HAP-1 (cell line): ENCODE measurements at places on chromosomes 12 and 14.

- no peak for DNase-seq
Measured at GRCh38 chr12:114605918-114606317, 78.1 kb downstream of the TBX3 start.

- no peak for DNase-seq
Measured at GRCh38 chr14:24278424-24278823, 7.0 kb upstream of the RABGGTA start.

DNA sequence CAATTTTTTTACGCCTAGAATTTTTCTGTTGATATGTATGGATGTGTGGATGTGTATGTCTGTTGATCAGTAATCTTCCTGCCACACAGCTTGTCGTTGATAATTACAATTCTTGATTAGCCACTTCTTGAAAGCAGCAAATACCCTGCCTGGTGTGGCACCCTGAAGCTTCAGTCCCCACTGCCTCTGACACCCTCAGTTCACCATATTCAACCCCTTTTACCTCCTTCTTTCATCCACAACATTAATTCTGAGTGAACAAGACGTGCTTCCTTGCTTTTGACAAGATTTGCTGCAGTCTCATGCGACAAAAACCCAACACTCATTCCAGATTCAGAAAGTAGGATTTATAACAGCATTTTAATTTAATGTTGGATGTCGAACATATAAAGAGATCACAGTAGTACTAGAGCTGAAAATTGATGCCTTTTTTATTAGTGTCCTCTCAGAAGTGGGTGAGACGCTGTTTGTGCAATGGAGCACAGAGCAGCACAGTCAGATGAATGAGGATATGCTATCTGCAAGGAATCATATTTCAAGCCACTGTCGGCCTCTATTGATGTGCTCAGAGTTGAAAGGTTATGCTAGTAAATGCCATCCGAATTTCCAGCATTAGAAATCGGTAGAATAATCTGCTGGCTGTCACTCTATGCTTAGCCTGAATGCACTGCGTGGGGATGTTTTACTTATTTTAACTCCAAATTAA is 383.7 kb downstream of the EGLN3 start:
- no peak for DNase-seq

DNA sequence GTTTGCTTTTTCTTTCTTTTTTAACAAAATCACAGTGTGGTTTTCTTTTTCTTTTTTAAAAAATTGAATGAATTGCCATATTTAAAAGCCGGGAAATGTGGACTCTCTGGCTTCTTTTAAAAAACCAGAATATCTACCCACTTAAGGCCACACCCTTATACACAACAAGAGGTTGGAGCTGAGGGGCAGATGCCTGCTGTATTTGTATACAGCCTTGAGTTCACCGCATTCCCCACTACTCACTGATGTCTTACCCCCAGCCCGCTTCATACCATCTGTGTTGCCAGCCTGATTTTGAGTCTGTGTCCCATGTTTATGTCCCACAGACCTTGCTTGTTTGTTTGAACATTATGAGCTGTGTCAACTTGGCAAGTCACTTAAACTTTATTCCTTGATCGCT is 14.3 kb downstream of the JDP2 start:
- no peak for DNase-seq

DNA sequence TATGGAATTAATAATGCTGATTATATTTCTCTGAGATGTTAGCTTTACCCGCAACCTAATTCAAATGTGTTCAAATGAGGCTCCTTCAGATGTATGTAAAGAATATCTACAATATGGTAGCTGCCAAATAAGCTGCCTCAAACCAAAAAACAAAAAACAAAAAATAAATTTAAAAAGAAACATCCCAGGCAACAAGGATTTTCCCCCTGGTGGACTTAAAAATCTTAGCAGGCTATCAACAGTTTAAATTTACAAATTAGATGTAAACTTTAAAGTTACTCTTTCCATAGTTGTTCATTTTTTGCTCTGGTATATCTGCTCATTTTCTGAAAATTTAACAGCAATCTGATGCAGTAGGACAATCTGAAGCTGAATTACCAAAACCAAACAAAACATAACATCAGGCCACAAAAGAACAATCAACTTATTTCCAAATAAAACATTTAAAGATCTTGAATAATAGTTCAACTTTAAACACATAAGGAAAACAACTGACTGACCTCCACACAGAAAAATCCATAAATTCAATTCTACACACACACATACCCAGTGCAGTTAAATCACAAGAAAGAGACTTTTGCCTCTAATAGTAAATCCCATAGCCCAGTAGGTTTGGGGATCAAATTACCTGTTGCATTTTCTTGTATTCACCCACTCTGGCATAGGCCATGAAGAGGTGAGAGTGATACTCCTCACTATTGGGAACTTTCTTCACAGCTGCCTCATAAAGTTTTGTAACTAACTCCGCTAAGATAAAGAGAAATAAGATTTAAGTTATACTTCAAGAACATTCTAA is 21.3 kb downstream of the NAA25 start:
- no peak for DNase-seq

- no peak for DNase-seq
Measured at GRCh38 chr14:101334656-101335055, 226.6 kb upstream of the DIO3 start.

- DNase-seq, result no peak
Measured at GRCh38 chr12:29867823-29868222, 84.1 kb upstream of the TMTC1 start.

DNA sequence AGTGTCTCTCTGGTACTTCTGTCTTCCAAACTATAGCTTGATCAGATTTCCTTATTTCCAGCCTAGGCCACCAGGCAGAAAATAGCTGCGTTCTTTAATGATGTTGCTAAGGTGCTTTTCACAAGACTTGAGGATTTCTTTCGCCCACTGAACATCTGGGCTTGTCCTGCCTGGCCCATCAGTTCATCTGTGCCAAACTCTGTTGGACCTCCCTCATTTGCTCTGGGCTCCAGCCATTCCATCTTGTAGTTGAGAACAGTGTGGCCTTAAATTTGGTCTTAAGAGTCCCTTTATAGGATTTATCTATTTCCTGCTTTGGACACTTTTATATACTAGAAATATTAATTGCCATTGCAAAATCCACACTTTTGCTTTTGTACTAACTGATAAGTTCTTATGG is 109.6 kb downstream of the TTLL5 start:
- DNase-seq, result no peak

GRCh38 chr14:51926449-51926848 is 62.9 kb upstream of the RTRAF start:
- no peak for DNase-seq

DNA sequence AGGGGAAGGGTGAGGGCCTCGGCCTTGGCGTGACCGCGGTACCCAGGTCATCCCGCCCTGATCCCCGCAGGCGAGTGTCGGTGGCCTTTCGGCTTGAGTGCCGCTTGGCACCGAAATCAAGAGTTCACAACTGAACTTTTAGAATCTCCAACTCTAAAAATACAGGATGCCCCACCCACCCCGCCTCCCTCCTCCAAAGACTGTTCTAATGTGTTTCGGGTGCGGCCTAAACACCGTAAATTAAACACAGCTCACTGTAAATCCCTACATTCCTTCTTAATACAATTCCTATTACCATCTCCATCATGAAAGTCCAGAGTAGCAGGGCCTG is 11.4 kb downstream of the SCNN1A start:
- no peak for DNase-seq

DNA sequence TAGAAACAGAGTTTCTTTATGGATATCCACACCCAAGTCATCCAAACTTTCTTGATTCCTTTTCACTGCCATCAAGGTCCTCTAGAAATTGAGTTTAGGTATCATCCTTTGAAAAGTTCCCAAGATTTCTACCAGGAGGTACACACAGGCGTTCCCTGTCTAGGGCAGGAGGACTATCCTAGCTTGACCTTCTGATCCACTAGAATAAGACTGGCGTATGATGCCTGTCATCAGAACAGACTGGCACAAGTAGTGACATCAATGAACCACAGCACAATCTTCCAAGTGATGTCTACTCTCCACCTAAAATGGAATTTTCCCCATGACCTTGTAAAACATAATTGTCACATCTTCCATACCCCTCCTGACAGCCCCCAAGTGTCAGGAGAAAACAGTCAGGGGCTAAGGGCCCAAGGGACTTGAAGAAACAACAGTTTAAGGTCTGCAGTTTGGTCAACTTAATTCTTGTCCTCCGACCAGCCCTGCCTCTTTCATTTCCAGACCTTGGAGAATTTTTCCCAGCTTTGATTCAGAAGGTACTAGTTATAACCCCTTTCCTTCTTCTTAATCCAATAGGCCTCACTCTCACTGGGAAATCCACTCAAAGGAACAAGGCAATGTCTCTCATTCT is 100.7 kb upstream of the FKBP4 start:
- DNase-seq, result no peak

DNA sequence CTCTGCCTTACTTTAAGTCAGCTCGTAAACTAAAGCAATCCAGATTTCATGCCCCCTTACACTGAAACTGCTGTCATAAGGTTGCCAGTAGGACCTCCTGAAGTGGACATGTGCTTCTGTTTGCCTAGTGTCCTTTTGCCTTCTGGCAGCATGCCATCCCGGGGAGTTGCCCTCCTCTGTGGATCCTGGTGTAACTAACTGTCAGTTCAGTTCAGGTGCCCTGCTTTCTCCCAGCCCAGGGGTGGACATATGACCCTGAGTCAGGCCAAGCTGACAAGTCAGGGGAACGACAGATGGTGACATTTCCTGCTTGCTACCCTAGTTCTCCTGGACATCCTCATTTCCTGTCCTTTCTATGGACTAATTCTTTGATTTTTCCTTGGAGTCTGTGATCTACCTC is 25.6 kb downstream of the AKAP6 start:
- peak; percentile 20 for DNase-seq

DNA sequence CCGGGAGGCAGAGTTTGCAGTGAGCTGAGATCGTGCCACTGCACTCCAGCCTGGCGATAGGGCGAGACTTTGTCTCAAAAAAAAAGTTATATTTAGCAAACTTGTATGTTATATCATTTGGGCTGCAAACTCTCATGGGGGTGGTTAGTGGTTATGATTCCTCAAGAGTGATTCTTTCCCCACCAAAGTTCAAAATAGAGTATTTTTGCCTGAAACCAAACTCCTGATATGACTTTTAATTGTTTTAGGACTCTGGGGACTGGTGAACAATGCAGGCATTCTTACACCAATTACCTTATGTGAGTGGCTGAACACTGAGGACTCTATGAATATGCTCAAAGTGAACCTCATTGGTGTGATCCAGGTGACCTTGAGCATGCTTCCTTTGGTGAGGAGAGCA is 18.6 kb downstream of the HSD17B6 start:
- no peak for DNase-seq

- no peak for DNase-seq
Measured at GRCh38 chr12:84136862-84137367, 775.7 kb downstream of the SLC6A15 start.

- no peak for DNase-seq
Measured at GRCh38 chr12:131211340-131211938, 257.7 kb downstream of the ADGRD1 start.

GRCh38 chr14:93735206-93735605 is 53.1 kb downstream of the PRIMA1 start:
- no peak for DNase-seq

GRCh38 chr12:39613525-39613924 is 6.1 kb downstream of the ABCD2 start:
- DNase-seq, result no peak

DNA sequence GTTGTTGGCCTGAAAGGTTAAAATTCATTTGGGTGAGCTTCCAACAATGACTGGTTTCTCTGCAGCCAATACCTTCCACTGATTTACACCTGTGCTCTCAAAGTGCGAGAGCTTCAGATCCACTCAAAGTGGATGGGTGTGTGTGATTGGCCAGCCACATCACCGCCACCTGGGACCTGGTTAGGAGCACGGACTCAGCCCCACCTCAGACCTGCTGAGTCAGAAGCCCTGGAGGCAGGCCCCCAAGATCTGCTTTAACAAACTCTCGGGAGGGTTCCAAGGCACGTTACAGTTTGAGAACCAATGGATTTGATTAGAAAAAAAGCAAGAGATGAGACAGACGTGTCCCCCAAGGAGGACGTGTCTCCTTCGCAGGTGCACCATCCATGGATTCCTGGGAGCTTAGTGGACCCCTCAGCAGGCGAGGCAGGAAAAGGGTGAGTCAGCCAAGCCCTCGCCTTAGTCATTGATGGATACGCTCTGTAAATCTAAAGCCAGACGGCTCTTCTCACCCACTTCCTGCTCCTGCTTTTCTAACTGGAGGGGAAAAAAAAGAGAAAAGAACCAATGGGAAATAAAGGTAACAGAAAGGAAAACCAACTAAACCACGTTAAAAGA is 24.5 kb downstream of the FZD10 start:
- DNase-seq, result no peak

- DNase-seq, result no peak
Measured at GRCh38 chr12:8034802-8035201, 2.3 kb downstream of the FOXJ2 start.

GRCh38 chr14:75274899-75275569 is 3.6 kb upstream of the FOS start:
- DNase-seq, result no peak

GRCh38 chr14:77007183-77007974 is 21.1 kb downstream of the IRF2BPL start:
- DNase-seq, result no peak

DNA sequence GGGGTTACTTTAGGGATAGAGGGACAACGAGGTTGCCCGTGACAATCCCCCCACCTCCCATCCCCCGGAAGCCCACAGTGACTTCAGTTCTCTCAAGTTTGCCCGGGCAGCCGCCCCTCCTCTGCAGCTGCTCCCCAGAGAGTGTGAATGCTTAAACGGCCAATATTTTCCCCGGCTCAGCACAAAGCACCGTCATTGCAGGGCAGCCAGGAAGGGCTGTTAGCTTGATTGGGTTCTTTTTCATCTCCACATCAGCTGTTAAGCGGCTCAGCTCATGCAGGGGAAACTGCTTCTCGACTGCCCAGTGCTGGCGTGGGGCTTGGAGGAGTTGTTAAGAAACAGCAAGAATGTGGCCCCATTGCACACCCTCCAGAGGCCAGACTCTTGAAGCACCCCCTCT is 120.5 kb upstream of the NCOR2 start:
- no peak for DNase-seq

GRCh38 chr14:85533023-85533860 is 3.3 kb downstream of the FLRT2 start:
- DNase-seq, result peak; percentile 90

GRCh38 chr12:99996095-99996494 is 11.4 kb upstream of the ANKS1B start:
- DNase-seq, result peak; percentile 12

- no peak for DNase-seq
Measured at GRCh38 chr14:67108230-67108629, 81.0 kb upstream of the GARIN2 start.

- DNase-seq, result no peak
Measured at GRCh38 chr12:130655010-130655409, 61.1 kb downstream of the RIMBP2 start.

GRCh38 chr14:23539248-23540140 is 12.1 kb downstream of the ZFHX2 start:
- DNase-seq, result peak; percentile 34

DNA sequence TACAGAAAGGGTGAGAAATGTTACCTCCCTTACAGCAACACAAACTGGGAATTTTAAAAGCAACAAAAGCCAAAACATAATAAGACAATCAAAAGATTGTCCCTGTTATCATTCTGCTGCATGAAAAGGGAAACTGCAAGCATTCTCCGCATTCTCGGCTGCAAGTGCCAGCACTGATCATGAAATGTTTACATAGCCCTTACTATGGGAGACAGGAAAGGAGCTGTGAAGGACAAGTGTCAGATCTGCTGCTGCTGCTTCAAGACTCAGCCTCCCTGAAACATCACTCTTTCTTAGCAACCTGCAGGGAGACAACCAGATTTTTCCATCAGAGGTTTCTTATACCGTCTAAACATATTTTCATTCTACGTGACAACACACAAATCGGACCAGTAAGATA is 20.1 kb downstream of the DENND5B start:
- DNase-seq, result no peak
